ENCODE measurements at places on chromosomes 12 and 14. TPM values are rescaled to one million over a fixed set of nuclear protein-coding genes. Genes with fewer than 3 reads are reported as not detected.

DNA sequence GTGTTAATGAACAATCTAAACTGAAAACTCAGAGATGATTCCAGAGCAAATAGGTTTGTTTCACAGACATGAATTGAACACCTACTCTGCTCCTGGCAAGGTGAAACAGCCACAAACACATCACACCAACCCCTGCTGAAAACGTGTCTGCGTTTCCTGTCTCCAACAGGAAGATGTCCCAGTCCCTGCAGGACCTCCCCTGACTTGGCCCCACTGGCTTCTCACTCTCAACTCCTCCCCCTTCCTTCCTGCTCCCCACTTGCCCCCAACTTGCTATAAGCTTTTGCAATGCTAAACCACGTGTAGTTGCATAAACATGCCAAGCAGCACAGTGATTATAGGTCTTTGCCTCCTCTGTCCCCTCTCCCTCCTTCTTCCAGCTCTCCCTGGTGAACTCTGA lies 567.6 kb downstream of the BCL11B start:
- no peak for DNase-seq

- no peak for DNase-seq
Observed at GRCh38 chr12:25241167-25242020, 9.3 kb downstream of the KRAS start.

DNA sequence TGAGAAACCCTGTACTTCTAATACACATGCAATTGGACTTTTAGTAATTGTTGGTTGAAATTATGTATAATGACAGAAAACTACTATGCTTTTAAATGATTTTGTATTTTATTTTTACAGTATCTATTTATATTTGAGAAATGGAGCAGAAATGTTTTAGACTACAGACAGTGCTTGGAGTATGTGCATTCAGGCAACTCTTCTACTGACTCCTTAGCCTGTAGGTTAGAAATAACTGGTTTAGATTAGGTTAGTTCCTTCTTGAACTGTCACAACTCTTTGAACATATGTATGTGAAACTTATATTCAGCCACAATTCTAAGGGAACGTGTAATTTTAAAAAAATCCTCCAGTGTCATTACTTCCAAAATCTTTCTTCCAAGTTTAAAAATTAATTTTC lies 1.7 kb downstream of the FGFR1OP2 start:
- DNase-seq: no peak

DNA sequence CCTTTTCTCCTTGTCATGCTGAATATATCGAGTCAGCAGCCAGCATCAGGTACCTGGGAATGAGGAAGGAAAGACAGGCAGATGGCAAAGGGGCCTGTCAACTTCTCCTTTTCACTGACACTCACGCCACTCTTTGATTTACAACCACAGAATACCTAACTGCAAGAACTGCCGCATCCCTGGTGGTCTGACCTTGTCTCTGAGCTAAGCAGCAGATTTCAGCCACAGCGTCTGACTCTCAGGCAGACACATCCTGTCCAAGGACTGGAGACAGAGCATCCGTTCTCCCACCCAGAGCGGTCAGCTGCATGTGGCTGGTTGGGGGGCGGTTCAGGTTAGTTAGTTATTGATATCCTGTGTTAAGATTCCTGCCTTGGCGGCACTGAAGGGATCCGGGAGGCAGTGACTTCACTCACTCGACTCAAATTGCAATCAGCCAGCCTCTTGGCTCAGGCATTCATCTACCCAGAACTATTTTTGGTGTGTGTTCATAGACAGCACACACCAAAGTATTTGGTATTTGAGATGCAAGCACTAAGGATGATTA lies 11.2 kb upstream of the MAP1LC3B2 start:
- DNase-seq: no peak

- no peak for DNase-seq
Observed at GRCh38 chr14:76701981-76702380, 59.3 kb upstream of the VASH1 start.

GRCh38 chr14:79856381-79856780 lies 354.9 kb downstream of the DIO2 start:
- DNase-seq: no peak

DNA sequence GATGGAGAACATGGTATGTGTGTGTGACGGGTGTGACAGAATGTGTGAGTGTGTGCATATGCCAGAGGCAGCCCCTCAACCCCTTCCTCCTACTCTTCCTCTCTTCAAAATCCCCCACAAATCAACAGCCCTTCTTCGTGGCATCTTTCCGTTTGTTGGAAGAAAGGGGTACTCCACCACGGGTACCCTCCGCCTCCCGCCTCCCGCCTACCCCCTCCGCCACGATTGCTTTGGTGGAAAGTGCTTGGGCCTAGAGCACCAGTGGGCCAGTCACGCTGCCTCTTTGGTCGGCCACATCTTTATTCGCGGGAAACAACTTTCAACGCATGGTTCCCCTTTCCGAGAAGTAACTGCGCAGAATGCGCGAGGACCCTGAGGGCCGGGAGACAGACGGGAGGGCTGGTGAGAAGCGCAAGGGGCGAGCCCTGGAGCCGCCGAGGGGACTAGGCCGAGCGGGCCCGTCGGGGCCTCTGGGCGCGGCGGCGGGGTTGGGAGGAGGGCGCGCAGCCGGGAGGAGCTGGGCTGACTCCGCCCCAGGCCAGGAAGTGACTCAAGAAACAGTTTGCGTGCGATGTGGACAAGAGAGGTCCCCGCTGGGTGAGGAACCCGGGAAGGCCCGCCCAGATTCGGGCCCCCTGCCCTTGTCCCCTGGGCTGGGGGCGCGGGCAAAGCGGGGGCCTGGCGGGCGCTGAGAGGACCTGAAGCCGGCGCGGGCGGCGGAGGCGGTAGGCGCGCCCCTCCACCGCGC lies at the start of the genes CBLN3 and KHNYN:
TSS of gene CBLN3 (minus strand) at position 274 of the 748 bp plus-strand sequence. CDS start 614 bp downstream, outside the sequence.
TSS of gene KHNYN (plus strand) at position 560 of the 748 bp plus-strand sequence. CDS start 777 bp downstream, outside the sequence.
- DNase-seq: peak; percentile 92

The RAN gene
- 1,822 TPM for total RNA-seq

The SLC4A8 gene
- 14.4 TPM for total RNA-seq

The MYO1H gene
- not detected for total RNA-seq

The CPNE6 gene
- not detected for total RNA-seq

The TEAD4 gene
- total RNA-seq: 0.32 TPM

The DDX54 gene
- total RNA-seq: 96.2 TPM
